ENCODE measurements at places on chromosomes 6 and 20.

DNA sequence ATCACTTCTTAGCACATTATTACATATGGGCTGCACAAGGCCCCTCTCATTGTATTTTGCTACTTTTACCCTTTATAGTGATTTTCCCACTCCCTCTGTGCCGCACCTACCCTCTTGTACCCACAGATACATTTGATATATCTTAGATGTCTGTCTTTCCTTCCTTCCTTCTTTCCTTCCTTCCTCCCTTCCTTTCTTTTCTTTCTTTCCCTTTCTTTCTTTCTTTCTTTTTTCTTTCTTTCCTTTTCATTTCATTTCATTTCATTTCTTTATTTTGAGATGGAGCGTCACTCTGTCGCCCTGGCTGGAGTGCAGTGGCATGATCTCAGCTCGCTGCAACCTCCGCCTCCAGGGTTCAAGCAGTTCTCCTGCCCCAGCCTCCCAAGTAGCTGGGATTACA is 12.2 kb downstream of the POLH start:
- no peak for DNase-seq

DNA sequence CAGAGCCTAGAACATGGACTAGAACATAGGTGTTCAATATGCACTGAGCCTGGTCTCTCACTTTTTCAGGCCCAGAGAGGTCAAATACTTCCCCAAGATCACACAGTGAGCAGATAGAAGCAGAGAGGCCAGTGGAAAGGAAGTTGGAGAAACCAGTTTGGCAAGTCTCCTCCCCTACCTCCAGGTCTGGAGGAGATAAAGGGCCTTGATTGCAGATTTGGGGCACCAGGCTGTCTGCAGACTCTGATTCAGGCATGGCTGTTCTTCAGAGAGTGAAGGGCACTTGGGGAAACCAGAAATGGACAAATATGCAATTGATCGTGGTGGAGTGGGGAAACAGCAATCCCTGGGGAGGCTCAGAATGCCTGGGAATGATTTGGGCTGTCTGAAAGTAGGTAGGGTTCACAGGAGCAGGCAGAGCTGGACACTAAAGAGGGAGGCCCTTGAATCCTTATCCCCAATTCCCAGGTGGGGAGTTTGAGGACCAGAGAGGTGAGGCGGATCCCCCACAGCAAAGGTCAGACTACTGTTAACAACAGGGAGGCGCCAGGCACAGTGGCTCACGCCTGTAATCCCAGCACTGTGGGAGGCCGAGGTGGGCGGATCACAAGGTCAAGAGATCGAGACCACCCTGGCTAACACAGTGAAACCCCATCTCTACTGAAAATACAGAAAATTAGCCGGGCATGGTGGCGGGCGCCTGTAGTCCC is 2.3 kb downstream of the PEDS1 start:
- no peak for DNase-seq

- no peak for DNase-seq
These were observed 232.9 kb upstream of the SASH1 start for GRCh38 chr6:148109732-148110131.

- DNase-seq, result no peak
These were observed 63.2 kb downstream of the OLIG3 start for GRCh38 chr6:137430954-137431353.

DNA sequence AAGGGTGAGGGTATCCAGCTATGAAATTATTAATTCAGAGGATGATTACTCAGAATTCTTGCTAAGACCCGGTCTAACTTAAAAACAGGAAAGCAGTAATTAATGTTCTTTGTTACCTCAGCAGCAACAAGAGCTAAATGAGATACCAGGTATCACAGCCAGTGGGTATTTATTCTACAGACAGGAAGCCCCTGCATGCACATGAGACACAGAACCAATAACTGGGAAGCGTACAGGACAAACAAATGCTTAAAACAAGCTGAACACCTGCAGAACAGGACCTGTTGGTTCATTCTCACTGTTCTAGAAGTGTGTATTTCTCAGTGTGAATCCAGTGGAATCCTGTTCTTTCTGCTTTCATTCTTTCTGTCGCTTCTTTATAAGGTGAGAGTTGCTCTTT is 30.9 kb downstream of the SCML4 start:
- DNase-seq, result no peak

DNA sequence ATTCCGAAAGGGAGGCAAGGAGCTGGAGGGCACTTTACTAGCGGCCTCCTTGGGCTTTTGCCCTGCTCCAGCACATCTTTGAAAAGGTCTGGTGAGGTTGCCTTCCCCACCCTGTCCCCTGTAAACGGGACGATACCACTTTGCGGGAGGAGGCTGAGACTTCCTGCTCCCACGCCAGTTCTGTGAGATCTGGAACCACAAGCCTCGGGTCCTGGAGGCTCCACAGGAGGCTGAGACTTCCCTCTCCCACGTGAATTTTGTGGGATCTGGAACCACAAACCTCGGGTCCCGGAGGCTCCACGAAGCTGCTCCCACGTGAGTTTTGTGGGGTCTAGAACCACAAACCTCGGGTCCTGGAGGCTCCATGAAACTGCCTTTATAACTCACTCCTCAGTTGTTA is 209.3 kb downstream of the DLL1 start:
- DNase-seq, result no peak

GRCh38 chr6:141463237-141463977 is 669.3 kb upstream of the GJE1 start:
- DNase-seq, result no peak

- DNase-seq, result no peak
These were observed 56.4 kb upstream of the F13A1 start for GRCh38 chr6:6376845-6377244.

DNA sequence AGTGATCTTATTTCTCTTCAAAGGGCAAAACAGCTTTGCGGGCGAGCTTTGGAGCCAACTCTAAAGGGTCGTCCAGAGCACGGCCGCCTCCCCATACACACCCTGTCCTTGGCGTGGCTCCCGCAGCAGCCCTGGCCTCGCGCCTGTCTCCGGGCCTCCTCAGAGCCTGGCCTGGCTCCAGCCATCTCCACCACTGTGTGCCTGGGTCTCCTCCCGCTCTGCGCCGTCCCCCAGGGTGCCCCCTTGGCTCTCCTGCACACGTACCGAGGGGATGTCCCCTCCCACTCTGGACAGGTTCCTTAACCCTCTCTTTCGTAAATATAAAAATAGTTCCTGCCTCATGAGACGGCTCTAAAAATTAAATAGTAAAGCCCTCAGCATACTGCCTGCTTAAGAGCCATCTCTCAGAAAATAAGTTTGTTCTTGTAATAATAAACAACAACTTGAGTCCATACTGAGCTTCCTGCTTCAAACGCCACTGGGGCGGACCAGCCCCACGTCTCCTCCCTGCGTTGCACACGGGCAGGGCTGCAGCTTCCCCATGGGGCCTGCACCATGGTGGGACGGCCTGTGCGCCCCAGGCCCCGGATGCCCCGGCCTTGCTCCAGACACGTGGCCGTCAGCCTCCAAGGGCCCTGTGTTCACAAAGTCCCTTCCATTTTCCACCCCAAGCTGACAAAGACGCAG is 226.2 kb downstream of the TTLL2 start:
- no peak for DNase-seq

DNA sequence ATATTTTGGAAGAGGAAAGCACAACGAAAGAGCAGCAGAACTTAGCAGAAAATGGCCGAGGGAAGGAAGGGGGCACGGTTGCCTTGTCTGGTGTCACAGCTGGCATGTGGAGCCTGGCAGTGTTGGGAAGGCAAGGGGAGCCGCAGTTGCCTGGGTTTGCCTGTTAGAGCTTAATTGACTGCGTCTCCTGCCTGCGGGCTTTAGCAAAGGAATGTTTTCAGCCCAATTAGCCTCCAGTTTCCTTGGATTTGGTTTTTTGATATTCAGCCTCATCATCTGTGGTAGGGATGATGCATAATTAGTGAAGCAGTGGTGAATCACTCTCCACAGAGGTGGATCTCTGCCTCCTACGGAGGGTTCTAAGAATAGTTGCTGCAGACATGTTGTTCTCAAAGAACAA is 832.6 kb downstream of the QKI start:
- no peak for DNase-seq

DNA sequence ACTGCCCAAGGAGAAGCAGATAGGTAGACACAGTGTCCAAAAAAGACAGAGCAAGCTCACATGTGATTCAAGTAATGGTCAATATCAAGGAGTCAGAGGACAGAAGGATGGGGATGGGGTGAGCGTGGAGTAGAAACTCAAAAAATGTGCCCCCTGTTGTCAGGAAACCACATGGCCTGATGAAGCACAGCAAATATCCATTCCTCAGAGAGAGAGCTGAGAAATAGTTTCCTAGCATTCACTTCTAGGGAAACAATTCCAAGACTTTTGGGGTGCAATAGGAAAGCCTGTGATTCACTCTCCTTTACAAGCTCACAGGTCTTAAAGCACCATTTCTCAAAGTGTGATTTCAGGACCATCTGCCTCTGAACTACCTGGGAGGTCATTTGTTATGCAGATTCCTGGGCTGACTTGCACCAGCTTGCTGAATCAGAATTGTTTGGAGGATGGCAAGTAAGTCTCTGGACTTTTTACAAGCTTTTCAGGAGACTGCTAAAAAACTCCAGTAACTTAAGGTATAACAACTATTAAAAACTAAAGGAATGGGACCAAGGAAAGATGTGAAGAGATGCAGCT is 432.8 kb downstream of the HDGFL1 start:
- DNase-seq, result no peak

DNA sequence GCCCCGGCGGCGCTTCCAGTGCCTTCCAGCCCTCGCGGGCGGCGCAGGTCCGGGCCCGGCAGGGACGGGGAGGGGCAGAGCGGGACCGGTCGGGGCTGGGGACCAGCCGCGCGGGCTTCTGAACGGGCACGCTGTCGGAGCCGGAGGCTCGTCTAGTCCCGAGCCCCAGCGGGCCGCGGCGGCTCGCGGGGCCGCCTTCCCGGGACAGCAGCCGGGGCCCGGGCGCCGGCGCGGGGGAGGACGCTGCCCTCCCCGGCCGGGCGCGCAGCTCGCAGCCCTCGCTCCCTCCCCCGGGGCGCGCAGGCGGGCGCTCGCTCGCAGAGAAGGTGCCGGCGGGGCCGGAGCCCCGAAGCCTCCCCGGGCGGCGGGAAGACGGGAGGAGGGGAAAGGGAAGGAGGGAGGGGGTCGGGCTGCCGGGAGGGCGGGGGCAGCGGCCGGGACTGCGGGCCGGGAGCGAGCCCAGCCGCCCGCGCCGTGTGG is 696 bp upstream of the SIRPA start:
- DNase-seq, result no peak

GRCh38 chr6:298233-299103 is 6.2 kb downstream of the DUSP22 start:
- DNase-seq, result no peak

- peak; percentile 22 for DNase-seq
These were observed 28.4 kb downstream of the PRDM1 start for GRCh38 chr6:106114492-106114891.

GRCh38 chr6:3831761-3832530 is 17.2 kb upstream of the FAM50B start:
- DNase-seq, result no peak

DNA sequence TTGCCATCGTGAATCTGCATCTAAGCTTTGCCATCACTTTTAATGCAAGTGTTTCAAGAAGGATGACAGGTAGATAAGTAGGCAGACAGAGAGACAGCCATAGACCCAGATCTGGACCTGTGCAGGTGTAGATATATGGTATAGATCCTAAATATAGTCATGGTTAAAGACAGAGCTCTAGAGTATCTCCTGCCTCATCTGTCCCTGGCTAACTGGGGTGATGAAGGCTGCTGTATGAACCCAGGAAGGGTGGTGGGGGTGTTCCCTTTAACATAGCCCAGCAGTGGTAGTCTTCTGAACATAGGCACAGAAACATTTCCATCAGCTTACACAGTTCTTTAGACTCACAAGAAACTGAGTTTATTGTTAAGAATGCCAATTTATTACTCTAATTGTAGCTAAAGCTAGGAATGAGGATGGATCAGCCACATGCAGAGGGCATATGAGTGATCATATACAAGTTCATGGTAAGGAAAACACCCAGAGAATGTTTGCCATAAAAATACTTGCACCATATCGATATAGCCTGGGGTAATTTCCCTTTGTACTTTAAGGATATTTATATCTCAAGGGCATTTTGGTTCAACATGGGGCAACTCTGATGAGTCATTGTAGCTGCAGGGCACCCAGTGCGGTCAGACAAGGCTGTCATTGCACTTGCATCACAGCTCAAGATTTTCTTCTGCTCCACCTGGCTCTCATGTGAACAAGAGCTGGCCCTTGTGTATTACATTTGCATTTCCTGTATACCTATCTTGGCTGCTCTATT is 587.2 kb downstream of the EPM2A start:
- no peak for DNase-seq

DNA sequence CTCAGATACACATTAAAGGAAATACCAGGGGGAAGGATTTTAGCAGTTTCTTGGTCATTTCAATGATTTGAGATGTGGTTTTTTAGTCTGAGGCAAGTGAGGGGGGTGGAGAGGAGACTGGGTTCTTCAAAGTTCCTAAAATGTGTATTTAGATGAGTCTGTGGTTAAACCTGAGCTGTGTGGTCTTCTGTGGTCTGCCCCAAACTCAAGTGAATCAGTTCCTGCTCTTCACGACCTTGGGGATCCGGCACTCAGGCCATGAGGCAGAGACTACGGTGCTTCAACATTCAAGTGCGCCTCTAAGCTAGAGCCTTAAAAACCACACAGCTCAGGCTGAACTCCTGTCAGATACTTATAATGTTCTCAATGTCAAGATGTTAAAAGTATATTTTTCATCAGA is 406.7 kb downstream of the LMBRD1 start:
- no peak for DNase-seq
